HAP-1 (cell line): ENCODE measurements at places on chromosomes 1 and 21.
A peak's percentile ranks its signal among the peaks of the same experiment; 100 is the strongest.

GRCh38 chr21:46294647-46295176 lies 8.6 kb downstream of the YBEY start:
- DNase-seq: no peak

- DNase-seq: no peak
Measured at GRCh38 chr1:54356680-54357147, 49.5 kb downstream of the SSBP3 start.

- DNase-seq: no peak
Measured at GRCh38 chr1:244854166-244854565, 10.2 kb downstream of the HNRNPU start.

- no peak for DNase-seq
Measured at GRCh38 chr1:23824711-23825075, 536 bp downstream of the HMGCL start.

- DNase-seq: no peak
Measured at GRCh38 chr1:170239445-170239844, 93.7 kb downstream of the NTMT2 start.

GRCh38 chr1:92623187-92623778 lies 136.6 kb upstream of the GFI1 start:
- no peak for DNase-seq

- DNase-seq: no peak
Measured at GRCh38 chr1:61125263-61125662, 42.9 kb downstream of the NFIA start.

GRCh38 chr1:78553859-78554258 lies 63.1 kb downstream of the PTGFR start:
- DNase-seq: peak; percentile 14

DNA sequence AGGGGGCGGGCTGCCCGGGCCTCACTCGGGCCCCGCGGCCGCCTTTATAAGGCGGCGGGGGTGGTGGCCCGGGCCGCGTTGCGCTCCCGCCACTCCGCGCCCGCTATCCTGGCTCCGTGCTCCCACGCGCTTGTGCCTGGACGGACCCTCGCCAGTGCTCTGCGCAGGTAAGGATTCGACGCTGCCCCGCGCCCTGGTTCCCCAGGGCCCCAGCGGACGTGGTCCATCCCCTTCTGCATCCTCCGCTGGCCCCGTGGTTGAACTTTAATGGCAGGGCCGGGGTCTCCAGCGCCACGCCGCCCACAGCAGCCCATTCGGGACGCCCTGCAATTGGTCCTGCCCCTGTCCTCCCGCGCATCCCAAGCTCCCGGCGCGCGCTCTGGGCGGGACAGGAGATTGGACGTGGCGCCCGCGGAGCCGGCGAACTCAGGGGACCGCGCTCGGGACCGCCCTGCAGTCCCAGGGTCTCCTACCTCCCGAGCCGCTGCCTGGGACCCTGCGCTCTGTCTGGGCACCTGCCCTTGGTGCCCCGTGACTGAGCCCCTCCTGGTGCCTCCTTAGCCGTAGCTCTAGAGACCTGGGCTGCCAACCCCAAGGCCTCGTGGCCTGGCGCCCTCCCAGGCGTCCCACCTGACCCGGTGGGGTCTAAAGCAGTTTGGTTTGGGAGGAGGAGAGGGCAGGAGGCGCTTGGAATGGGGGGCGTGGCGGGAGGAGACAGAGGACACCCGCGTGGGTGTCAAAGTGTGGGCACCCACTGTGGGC lies at the start of gene ALPL:
Gene ALPL, plus strand, starts transcription at position 73 of the 762 bp plus-strand sequence. CDS start 44,659 bp downstream, outside the sequence.
- no peak for DNase-seq

GRCh38 chr1:245225322-245226202 lies 70.8 kb downstream of the KIF26B start:
- no peak for DNase-seq

- DNase-seq: no peak
Measured at GRCh38 chr1:234986750-234987414, 141.8 kb downstream of the TOMM20 start.

DNA sequence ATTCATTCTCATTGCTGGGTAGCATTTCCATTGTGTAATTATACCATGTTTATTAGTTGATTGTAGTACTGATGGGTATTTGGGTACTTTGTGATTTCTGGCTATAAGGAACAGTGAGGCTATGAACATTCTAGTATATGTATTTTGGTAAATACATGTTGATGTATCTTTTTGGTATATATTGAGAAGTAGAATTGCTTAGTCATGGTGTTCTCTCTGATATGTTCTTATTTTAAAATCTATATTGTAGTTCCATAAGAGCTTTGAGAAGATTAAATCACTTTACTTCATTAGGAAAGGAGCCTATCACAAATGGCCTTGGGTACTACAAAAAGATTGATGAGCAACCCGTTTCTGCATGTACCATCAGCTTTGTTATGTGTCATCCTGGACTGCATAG lies 13.4 kb downstream of the MIXL1 start:
- no peak for DNase-seq

- no peak for DNase-seq
Measured at GRCh38 chr1:22652881-22653316, at the start of gene C1QB. TSS of gene C1QB (plus strand) at chr1:22653236. CDS start at chr1:22659463, 6,227 bp downstream.

DNA sequence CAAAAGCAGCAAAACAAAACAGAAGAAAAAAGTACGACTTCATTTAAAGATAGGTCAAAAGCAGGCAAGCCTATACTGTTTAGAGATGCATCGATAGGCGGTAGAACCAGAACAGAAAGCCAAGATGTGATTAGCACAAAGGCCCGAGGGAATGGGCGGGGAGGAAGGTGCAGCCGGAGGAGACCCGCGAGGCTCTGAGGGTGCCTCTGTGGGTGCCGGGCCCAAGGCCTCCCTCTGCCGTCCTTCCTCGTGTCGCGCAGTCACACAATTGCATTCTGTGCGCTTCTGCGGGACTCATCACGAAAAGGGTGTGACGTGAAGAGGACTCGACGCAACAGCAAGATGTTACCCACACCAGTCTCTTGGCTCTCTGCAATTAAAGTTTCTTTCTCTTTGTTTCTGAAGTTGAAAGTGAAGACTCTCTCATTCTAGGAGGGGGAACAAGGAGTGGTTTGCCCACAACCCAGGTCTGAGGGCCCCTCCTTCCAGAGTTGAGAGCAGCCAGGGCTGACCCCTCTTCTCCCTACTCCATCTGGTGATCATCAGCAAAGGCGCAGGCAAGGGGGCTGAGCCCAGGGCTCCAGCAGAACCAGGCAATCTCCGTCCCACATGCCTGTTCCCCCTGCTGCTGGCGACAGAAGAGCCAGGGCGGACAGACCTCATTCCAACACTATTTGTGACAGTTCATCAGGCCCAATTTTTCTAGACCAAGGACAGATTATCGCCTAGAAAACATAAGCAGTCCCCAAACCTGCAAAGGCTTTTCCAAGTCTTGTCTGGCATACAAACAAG lies 41.0 kb downstream of the NPHP4 start:
- DNase-seq: no peak

DNA sequence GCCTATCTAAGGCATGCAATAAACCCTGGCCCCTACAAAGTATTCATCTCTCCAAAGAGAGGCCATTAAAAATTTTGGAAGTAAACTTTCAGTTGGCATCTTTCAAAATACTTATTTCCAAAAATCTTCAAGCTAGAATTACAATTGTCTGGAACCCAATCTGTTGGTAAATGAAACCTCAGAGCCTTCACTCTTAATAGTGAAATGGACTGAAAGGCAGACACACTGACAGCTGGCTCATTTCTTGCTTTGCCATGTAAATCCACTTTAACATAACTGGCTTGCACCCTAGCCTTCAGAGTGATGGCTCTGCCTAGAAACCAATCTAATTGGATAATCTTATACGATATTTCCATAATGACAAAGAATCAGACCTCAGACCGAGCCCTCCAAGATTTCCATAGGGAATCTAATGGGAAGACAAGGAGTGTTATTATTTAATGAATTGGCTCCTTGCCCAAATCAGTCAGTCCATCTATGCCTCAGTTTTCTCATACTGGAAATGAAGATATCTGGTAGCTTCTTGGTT lies 9.2 kb upstream of the PALMD start:
- DNase-seq: no peak

DNA sequence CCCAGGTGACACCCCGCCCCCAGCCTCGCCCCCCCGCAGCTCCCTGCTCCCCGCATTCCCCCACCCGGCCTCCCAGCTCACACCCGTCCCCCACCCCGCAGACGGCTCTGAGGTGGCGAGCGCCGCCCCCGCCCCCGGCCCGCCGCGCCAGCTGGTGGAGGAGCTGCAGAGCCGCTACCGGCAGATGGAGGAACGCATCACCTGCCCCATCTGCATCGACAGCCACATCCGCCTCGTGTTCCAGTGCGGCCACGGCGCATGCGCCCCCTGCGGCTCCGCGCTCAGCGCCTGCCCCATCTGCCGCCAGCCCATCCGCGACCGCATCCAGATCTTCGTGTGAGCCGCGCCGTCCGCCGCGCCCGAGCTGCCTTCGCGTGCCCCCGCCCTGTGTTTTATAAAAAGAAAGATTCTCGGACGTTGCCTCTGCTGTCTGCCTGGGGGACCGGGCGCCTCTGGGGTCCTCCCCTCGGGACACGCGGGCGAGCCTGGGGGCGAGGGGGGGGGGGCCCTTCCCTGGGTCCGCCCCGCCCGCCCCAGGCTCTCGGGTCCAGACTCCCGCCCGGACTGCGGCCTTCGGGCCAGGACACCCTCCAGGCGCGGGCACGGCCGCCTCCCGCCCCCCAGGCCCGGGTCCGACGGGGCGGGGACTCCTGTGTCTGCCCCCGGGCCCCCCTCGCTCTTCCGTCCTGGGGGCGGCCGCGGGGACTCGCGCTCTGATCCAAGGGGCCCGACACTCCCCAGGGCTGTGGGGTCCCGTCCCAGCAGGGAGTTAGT lies 1.6 kb upstream of the MMP23B start:
- DNase-seq: no peak

DNA sequence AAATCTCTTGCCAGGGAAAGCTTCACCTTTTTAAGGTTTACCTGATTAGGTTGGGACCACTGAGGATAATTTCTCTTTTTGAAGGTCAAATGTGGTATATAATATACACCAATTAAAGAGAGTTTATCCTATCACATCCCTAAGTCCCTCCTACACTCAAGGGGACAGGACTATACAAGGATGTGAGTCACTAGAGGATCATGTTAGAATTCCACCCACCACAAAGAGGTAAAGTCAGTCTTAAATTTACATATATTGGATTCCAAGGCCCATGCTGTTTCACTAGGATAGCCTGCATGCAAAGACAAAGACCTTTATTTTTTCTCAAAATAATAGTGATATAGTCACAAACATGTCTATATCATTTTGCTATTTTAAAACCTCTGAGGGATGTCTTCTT lies 164.4 kb downstream of the GIPC2 start:
- DNase-seq: no peak

DNA sequence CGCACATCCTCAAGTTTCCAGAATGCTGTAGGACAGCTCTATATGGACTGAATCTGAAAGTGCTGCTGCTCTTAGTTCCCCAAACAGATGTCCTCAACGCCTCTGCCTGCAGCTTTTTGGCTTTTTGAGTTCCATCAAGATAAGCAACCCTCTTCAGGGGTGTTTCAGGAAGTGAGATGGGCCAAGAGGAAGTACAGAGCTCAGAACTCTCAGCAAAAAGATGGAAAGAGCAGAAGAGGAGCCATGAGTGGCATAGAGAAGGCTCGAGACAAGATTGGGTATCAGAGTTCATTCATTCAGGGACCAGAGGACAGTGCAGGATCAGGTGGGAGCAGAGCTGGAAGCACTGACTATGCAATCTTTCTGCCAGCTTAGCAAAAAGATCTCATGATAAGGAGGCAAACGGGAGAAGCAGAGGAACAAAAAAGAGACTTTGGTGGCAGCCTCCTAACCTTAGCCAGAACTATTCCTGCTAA lies at the start of the genes ADORA3 and TMIGD3:
Gene ADORA3, minus strand, starts transcription at position 49 of the 476 bp plus-strand sequence. CDS start 279 bp downstream, outside the sequence.
Gene TMIGD3, minus strand, starts transcription at position 49 of the 476 bp plus-strand sequence. CDS start 279 bp downstream, outside the sequence.
- DNase-seq: no peak

GRCh38 chr1:182367926-182368325 lies 23.7 kb downstream of the GLUL start:
- DNase-seq: no peak

GRCh38 chr1:28282426-28283407 lies 23.4 kb downstream of the SESN2 start:
- DNase-seq: no peak

DNA sequence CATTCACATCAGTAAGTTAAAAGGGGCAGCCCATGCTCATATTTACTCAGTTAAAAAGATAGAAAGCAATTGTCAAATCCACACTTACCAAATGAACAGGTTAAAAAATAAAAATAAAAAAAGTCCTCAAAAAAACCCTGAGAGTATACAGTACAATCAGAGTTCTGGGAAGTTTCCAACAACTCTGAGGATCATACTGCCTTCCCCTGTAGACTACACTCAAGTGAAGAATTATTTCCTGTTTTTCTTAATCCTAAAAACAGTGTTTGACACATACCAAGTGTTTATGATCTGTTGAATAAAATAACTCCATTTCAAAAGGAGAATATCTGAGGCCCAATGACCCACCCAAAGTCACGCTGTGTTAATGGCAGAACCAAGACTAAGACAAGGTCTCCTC lies 61.8 kb downstream of the INTS7 start:
- no peak for DNase-seq

DNA sequence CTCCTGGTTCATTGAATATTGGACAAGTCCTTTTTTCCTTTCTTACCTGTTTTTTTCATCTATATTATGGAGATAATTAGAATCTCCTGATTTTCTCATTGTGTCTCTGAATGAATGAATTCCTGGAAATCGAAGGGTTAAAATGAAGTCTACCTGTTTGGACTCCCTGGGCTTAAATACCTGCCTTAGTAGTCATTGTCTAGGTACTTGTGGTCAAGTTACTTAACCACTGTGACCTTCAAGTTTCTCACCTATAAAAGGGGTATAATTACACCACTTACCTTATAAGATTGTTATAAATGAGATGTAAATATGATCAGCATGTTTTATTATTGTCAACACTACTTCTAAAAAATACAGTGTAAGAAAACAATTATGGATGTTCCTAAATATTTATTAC lies 9.0 kb upstream of the TBX19 start:
- DNase-seq: no peak

DNA sequence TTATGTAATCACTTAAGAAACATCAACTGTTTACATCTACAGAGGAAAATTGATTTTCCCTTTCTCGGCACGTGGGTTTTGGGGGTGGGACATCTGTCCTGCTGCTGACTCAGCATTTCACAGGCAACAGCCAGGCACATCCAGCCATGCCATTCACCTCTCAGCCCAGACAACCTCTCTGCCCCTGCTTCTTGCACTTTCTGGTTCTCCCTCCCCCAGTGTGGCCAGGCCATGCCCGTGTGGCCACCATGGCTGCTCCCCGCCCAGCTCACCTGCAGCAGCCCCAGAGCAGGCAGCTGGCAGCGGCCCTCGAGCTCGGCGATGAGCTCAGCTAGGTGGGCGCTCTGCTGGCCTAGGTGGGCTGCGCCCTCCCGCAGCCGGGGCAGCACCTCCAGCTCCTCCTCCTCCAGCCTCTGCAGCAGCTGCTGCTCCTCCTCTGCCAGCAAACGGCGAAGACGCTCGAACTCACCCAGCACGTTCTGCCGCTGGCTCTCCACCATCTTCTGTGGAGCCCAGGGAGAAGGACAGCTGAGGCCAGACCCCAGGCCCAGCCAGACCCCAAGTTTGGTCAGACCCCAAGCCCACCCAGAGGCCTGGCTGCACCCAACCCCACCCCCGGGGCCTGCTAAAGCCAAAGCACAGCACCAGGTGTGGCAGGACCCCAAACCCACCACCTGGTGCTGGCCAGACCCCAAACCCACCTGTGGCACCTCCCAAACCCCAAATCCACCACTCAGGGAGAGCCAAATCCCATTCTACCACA lies 5.8 kb downstream of the TRIM11 start:
- no peak for DNase-seq

GRCh38 chr1:227729881-227730629 lies 5.0 kb downstream of the JMJD4 start:
- peak; percentile 23 for DNase-seq
